ENCODE measurements at places on chromosomes 3 and 15.

DNA sequence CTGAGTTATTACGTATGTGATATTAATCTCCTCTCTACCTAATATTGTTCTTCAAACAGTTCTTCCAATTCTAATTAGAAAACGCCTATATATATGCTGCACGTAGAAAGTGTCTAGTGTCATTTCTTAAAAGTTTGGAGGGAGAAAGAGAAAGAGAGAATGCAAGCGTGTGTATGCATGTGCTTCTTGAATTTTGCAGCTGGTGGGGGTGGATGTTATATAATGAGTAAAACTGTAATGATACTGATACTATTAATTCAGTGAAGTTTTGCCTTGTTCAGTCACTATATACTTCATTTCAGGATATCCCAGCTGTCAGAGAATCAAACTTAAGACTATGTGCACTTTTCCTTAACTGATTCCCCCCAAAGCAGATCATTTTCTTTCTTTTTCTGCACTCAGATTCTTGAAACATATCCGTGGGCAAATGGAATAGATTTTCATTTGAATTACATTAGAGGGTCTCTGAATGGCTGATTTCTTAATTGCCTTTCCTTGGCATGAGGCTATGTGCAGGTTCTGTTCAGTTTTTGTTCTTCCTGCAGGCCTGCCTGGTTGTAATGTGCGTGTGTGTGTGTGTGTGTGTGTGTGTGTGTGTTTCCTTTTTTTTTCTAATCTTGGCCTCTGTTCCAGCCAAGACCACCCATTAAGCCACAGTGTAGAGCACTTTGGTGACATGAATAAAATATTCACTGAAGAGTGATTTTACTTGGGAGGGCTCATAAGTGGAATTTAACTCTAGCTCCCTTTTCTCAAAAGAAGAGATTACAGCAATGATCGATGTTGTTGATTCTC, 617.5 kb downstream of the RBMS3 start:
- no peak for DNase-seq

- DNase-seq: peak; percentile 53
Measured at GRCh38 chr3:126287171-126287535, 70.1 kb downstream of the KLF15 start.

DNA sequence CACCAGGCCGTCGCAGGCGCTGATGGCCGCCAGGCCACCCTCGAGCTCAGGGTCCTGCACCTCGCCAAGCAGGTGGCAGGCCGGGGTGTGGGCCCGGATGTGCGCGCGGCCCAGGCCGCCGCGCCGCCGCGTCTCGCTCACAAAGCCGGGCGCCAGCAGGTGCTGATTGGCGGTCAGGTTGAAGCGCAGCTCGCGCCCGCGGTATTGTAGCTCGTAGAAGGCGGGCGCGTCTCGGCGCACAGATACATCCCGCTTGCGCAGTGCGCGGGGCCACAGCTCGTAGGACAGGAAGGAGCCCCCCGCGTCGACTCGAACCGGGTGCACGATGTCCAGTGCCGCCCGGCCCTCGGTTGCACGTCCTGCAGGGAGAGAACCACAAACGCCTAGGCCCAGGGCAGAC, 11.1 kb downstream of the ADAMTS7 start:
- no peak for DNase-seq

- no peak for DNase-seq
Measured at GRCh38 chr15:79960502-79961212, 10.3 kb downstream of the BCL2A1 start.

- no peak for DNase-seq
Measured at GRCh38 chr15:48052946-48053345, 67.8 kb upstream of the SLC24A5 start.

GRCh38 chr3:41853540-41854196, 108.2 kb downstream of the ULK4 start:
- no peak for DNase-seq

GRCh38 chr3:133747907-133748639, 1.9 kb downstream of the TF start:
- DNase-seq: no peak

GRCh38 chr15:58268746-58269267, 130.6 kb downstream of the AQP9 start:
- DNase-seq: no peak

- no peak for DNase-seq
Measured at GRCh38 chr15:84982301-84982920, 755 bp downstream of the PDE8A start.

DNA sequence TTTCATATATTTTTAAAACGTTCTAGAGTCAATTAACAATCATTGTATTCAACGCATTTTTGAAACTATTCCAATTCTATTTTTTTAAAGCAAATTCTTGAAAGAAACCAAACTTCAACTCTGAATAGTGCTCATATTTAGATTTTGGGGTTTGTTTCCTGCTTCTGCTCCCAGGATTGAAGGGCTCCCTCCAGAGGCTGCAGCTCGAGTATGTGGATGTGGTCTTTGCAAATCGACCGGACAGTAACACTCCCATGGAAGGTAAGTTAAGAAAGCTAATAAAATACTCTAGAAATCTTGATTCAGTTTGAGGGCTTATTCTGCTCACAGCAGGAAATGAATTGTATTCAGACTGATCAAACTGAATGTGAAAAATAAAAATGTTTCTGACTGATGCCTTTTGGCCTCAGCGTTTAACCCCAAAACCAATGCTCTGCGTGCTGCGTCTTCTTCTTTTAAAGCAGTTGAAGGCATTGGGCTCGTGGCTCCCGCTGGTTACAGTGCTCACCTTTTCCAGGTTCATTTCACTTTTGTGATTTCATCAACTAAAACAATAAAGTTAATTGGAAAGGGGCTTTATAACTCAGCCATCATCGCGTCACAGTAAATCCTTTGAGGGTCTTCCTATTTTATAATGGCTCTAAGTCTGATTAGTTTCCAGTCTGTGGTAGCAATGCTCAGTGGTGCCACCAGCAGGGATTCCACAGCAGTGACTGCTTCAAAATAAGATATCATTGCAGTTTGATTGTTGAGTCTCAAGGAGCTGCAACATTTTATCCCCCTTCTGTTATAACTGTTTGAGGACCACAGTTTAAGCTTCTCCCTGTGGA, 80.1 kb downstream of the SSR3 start:
- DNase-seq: peak; percentile 9

GRCh38 chr15:69562564-69562963, 109.9 kb downstream of the RPLP1 start:
- no peak for DNase-seq

GRCh38 chr3:168531116-168531515, 435.4 kb upstream of the GOLIM4 start:
- peak; percentile 52 for DNase-seq

DNA sequence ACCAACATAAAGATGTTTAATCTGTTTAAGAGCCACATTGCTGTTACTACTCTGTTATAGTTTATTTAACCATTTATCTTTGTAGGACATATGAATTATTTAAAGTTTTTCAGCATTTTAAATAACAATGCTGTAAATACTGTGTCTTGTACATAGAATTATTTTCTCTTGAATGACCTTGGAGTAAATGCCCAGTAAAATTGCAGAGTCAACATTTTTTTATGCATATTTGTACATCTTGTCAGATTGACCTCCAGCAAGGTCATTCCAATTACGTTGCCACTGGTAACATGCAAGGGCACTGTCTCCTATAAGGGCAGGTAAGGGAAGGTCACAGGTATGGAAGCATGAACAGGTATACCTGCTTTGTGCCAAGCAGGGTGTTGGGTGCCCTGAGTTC, 64.3 kb downstream of the RLBP1 start:
- DNase-seq: no peak

All from NCI-H2227 treated with DMSO at 0.1 percent for 48 hours (cell line).